ENCODE measurements at places on chromosomes 12 and 14. TPM values are rescaled to one million over a fixed set of nuclear protein-coding genes. Genes with fewer than 3 reads are reported as not detected.

Gene FBRSL1
- total RNA-seq = 58.7 TPM

Gene SLC10A1
- total RNA-seq = not detected

Gene GLI1
- total RNA-seq = 1.3 TPM

Gene FAM222A
- 0.73 TPM for total RNA-seq

Gene MAX
- total RNA-seq = 115 TPM

Gene RNF212B
- total RNA-seq = not detected

Gene CLBA1
- total RNA-seq = 3.9 TPM

Gene RAD9B
- total RNA-seq = 1.2 TPM

Gene FGF6
- not detected for total RNA-seq

Gene UNC79
- total RNA-seq = 0.22 TPM

Data from activated B cell treated with CpG ODN at 0.5 μM for 24 hours (primary cell).